Occipital lobe (tissue), 3 donors: ENCODE measurements at places on chromosomes 1 and 21.

GRCh38 chr1:3795453-3796214 is 664 bp downstream of the LRRC47 start:
- no peak for DNase-seq

GRCh38 chr1:112297536-112297935 is 98.5 kb upstream of the CTTNBP2NL start:
- DNase-seq: no peak

DNA sequence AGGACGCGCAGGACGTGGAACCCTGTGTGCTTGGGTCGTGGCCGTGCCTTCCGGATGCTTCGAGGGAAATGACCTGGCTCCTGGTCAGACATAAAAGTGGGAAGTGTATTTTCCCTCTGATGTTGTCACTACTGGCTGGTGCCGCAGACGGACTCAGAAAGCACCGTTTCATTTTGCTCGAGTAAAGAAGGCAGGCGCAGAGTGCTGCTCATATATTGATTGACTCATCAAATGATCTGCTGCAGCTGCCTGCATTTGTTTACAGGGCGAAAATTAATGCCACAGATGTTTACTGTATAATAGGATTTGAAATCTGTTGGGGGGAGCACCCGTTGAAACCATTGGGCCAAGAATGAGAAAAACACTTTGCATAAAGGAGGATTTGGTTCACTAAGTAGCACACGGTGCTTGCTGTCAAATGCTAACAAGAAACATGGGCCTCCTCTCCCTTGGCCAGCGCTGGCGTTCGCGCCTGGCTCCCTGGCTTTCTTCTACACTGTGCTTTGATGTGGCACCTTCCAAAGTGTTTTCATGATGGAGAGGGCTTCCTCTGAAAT is 365.5 kb downstream of the CAMTA1 start:
- no peak for DNase-seq

- DNase-seq: no peak
Observed at GRCh38 chr1:209797978-209798639, 7.8 kb downstream of the IRF6 start.

DNA sequence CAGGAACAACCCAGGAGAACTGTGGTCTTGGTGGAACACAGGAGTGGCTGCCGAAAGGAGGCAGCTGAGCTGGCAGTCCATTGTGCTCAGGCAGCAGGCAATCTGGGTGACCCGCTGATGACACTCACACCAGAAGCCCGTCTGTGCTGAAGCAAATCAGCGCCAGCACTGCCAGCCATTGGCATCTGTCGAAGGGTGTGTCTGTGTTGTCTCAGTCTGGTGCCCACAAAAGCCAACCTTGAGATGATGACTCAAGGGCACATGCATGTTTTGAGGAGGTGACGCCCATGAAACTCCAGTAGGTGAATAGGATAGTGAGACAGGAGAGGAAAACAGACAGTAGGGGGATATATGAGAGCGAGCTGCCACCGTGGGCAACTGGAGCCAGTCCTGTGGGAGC is 167.3 kb downstream of the KAZN start:
- DNase-seq: no peak

GRCh38 chr1:175188936-175189335 is 3.6 kb downstream of the KIAA0040 start:
- DNase-seq: no peak

DNA sequence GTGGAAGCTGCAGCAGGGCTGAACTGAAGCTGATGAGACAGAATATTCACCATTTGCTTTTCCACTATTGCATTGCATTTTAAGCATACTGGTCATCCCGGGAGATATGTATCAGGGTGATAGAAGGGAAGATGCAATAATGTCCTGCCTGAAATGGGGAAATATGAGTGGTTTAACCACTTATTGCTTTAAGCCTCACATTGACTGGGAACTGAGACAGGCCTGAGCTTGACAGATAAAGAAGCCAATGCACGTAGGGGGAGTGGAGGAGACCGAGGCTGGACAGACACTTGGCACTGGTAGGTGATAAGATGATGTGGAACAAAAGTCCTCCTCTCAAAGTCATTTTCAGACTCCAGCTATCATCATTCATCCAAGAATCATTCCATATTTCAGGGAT is 911.7 kb upstream of the NCAM2 start:
- no peak for DNase-seq

DNA sequence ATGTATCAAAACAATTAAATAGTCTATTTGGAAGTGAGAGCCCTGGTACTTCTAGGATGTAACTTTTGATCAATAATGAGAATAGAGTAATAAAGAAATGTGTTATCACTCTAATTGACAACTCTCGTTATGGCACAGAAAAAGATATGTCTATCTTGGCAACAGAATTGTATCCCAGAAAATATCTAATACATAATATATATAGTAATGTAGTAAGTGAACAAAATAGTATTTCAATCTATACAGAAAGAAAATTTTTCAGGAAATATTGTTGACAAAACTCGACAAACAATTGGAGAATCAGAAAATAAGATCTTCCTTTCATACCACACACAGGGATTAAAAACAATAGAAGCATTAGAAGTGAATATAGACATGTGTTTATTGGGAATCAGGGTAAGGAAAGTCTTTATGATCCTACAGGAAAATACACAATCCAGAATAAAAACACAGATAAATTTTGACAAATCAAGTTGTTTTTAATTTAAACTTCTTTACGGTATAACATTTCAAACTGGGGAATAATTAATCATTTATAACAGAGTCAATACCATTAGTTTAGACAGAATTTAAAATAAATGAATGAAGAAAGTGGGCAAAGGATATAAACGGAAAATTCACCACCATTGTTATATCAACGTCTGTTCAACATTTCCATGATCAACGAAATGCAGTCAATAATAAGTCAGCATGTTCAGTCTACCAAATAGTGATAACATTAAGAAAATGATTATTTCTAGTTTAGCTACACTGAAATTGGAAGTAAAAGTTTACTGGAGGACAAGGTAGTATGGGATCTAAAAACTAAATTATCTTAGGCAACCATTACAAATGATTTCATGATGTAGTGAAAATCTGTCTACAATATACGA is 1526.5 kb upstream of the TPTE start:
- no peak for DNase-seq

DNA sequence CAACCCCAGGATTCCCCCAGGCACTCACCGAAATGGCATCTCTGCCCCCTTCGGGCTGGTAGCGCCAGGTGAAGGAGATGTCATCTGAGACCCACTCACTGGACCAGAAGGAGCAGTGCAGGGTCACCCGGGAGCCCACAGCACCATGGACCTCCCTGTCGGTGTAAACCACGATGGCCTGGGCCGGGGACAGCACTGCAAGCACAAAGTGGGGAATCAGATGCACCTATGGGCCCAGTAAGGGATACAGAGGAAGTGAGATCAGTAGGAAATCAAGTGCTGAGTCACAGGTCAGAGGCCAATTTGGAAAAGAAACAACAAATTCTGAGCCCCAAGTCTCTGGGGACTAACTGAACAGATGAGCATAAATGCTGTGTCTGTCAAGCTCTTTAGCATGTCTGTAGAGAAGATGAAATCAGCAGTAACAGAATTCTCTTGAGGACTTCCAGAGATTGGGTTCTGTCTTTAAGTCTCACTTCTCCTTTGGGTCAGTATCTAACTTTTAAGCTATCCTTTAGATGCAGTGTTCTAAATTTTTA is 2.5 kb downstream of the MPZ start:
- no peak for DNase-seq

GRCh38 chr1:116465845-116466685 is 93.0 kb downstream of the ATP1A1 start:
- DNase-seq: no peak

- no peak for DNase-seq
Observed at GRCh38 chr1:225458222-225458631, 30.4 kb upstream of the LBR start.

DNA sequence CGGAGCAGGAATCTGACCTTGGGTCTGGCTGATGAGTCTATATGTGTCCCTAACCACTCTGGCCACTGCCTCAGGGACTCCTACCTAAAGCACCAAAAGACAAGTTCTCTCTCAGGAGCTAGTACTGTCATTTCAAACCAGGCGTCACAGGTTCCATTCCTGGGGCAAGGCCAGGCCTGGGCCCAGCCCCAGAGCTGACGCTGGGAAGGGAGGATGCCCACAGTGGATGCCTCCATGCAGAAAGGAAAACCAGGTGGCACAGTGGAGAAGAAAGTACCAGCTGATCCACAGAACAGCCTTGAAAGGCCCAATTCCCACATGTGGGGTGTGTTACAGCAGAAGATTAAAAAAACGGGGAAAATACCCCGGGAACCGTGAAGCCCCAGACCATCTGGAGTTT is 77.4 kb downstream of the DMRTB1 start:
- DNase-seq: no peak

DNA sequence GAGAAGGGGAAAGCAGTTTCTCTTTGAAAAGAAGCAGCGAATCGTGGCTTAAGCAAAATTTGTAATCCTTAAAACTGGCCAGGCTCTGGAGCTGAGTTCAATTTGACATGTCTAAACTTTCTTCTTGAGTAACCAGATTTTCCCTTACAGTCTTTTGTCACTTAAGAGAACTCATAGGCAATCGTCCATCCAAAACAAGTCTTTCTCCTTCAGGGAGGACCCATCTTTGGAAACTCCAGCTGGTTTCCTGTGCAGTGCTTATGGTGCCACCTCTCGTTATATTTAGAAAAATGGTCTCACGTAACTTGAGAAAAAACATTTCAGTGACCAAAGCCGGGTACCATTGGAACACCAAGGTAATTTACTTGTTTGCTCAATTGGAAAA is 1.8 kb upstream of the PTTG1IP start:
- DNase-seq: no peak

- peak; percentile 30 for DNase-seq
Observed at GRCh38 chr1:27527890-27528817, 38.2 kb upstream of the WASF2 start.

- DNase-seq: no peak
Observed at GRCh38 chr1:156523801-156524480, 23.4 kb upstream of the MEF2D start.

GRCh38 chr1:93993731-93994130 is 84.5 kb upstream of the GCLM start:
- DNase-seq: no peak

DNA sequence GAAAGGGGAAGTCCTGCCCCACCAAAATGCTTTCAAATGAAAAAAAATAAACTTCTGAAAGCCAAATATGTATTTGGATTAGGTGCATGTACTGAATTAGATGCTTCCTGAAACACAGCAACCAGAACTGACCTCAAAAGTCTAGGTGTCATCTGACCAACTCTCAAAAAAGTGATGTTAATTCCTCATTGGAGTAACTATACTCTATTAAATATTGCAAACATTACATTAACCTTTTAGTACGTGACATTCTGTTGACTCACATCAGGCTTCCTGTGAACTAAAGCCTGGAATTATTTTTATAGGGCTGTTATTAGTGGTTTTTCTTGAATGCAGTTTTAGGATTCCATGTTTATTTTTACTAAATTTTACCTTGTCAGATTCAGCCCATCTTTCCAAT is 73.5 kb downstream of the ASTN1 start:
- DNase-seq: no peak

DNA sequence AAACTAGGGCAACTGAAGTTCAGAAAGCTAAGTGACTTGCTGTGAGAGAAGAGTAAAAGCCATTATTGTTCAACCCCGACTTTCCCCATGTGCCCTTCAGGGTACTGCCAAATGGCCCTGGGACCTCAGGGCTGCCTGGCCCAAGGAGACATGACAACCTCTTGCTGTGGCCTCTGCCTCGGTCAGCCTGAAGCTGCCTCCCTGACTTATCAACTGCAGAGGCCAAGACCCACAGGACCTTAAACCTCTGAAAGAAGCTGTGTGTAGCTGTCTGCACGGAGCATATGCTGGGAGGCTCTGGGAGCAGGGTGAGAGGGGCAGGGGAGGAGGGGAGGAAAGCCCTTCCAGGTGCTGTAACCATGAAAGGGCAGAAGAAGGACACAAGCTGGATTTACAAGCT is 35.9 kb downstream of the HMGB4 start:
- no peak for DNase-seq

GRCh38 chr1:110487726-110488125 is 31.2 kb downstream of the KCNA10 start:
- no peak for DNase-seq

- no peak for DNase-seq
Observed at GRCh38 chr1:30734580-30734979, 11.2 kb upstream of the MATN1 start.

- no peak for DNase-seq
Observed at GRCh38 chr1:70429757-70430156, 18.7 kb downstream of the CTH start.

- DNase-seq: no peak
Observed at GRCh38 chr1:202145068-202145743, 669 bp upstream of the ARL8A start.

GRCh38 chr1:182681568-182681912 is 2.8 kb downstream of the RGS8 start:
- DNase-seq: no peak

DNA sequence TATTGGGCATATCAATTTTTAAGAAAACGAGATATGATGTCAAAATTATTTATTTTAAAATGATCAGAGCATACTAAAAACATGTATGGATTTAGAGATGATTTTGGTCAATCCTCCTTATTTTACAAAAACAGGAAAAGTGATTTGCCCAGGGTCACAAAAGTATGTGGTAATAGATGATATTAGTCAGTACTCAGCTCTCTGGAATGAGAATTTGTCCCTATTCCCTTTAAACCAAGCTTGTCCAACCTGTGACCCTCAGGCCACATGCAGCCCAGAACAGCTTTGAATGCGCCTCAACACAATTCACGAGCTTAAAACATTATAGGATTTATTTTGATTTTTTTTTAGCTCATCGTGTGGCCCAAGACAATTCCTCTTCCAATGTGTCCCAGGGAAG is 104.7 kb downstream of the AKT3 start:
- no peak for DNase-seq

GRCh38 chr1:41920658-41921057 is 1.9 kb upstream of the HIVEP3 start:
- no peak for DNase-seq

DNA sequence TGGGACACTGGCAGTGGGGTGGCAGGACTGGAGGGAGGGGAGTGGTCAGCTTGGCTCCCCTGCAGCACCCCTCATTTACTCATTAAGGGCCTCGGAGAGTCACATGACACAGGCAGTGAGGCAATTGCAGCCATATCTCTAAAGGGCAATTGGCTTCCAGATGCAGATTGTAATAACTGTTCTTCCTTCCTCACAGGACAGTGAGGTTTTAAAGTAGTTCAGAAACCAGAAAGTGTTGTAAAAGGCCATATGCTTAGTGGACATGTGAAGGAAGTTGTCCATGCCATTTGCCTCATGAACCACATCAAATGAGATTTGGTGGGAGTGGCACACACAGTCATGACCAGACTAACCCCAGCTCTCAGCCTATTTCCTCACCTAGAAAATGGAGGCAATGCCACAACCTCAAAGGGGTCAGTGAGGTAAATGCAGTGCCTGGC is 11.1 kb downstream of the MTX1 start:
- peak; percentile 23 for DNase-seq

GRCh38 chr1:156342166-156342955 is 4.0 kb downstream of the TSACC start:
- DNase-seq: no peak
